Stimulated activated CD8-positive, alpha-beta memory T cell treated with anti-CD3 and anti-CD28 coated beads, Interleukin-15, amount 100 ng/mL, for 4 hours (primary cell): ENCODE measurements at places on chromosomes 11 and 22.

- no peak for DNase-seq
Observed at GRCh38 chr11:88353835-88354496, 16.4 kb upstream of the CTSC start.

DNA sequence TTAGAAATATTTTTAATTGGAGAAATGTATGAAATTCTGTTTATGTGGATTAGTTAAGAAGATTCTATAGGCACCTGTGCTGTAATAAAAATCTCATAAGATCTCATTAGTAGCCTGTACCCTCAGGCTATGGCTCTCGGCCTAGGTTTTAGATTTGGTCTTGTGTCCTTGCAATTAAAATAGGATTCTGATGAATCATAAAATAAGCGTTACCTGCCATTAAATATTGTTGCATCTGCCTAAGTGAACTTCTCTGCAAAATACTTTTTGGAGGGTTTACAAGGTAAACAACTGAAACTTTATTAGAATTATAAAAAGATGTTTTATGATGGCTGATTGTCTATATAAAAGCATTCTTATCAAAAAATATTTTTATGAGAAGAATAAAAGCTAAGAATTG, 804.1 kb upstream of the ANO3 start:
- DNase-seq = no peak

DNA sequence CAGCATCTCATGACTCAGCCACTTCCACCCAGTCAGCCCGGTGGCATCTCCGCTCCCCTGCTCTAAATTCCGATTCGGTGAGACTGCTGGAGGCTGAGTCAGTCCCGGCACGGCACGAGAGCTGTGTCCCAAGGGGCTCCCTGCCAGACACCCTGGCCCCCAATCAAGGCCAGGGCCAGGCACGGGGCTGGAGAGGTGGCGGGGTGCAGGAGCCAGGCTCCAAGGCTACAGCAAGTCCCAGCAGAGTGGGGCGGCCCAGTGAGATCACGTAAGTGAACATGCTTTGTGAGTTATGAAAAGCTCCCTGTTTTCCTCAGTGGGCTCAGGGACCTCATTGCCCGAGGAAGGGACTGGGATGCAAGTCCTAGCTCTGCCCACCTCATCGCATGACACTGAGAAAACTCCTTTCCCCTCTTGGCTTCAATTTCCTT, 3.0 kb downstream of the C11orf68 start:
- DNase-seq = no peak

DNA sequence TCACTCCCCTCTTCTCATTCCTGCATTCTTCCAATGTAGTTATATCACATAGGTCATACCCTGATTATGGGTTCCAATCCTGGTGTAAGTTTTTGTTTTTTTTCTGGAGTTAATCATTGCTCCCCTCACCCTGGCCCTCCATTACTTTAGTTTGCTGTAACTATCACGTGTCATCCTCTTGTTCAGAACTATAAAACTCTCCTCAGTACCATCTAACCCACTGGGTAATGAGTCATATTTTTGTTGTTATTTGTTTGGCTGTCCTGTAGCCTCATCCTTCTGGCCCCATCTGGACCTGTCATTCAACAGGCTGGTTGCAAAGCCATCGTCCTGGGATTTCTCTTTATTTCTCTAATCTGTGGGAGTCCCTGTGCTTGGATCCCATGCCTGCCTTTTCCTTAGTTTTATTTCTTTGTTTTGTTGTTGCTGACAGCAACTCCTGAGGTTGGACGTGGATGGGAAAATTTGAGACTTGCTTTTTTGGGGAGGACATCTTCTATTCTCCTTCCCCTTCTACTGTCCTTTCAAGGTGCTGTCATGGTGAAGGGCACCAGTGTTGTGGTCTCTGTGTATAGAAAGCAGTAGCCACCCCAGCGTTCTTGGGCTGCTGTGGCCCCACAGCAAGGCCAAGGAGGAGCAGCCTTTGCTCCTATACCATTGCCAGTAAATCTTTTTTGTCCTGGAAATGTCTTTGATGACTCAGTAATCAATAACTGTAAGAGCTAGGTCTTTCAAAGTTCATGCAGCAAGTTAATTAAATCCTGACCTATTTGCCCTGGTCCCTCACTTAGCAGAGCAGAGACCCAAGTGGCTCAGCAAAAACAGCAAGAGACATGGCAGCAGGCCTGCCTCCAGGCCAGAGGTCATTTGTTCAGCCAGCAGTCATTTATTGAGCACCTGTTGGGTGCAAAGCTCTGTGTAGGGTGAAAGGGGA, 82.5 kb downstream of the C22orf31 start:
- no peak for DNase-seq

GRCh38 chr22:47392054-47392347, 629.6 kb downstream of the TBC1D22A start:
- no peak for DNase-seq
